ENCODE measurements at places on chromosomes 6 and 20. TPM values are rescaled to one million over a fixed set of nuclear protein-coding genes. Genes with fewer than 3 reads are reported as not detected.

HLA-DRA gene
- total RNA-seq, result 0.61 TPM

EPB41L2 gene
- 32.5 TPM for total RNA-seq

CPNE5 gene
- total RNA-seq, result 1.3 TPM

POLR1C gene
- 56.6 TPM for total RNA-seq

TMC2 gene
- total RNA-seq, result not detected

TBC1D20 gene
- total RNA-seq, result 20.4 TPM

MYO6 gene
- total RNA-seq, result 6.4 TPM

FOXQ1 gene
- total RNA-seq, result not detected

MEI4 gene
- 0.06 TPM for total RNA-seq

PRSS16 gene
- total RNA-seq, result not detected

ADAM33 gene
- not detected for total RNA-seq

THBS2 gene
- 19.9 TPM for total RNA-seq

MUC21 gene
- total RNA-seq, result not detected

BPIFB1 gene
- total RNA-seq, result not detected

NMBR gene
- total RNA-seq, result not detected
